ENCODE measurements at places on chromosomes 4 and X. TPM values are rescaled to one million over a fixed set of nuclear protein-coding genes. Genes with fewer than 3 reads are reported as not detected.

Gene CT45A1
- total RNA-seq, result not detected

Gene STIM2
- 12.5 TPM for total RNA-seq

GRCh38 chr4:155032521-155033229 is 175.8 kb upstream of the NPY2R start:
- DNase-seq, result no peak

GRCh38 chrX:150868625-150869024 is 29.8 kb downstream of the CD99L2 start:
- no peak for DNase-seq

Gene CDK16
- total RNA-seq, result 155 TPM

DNA sequence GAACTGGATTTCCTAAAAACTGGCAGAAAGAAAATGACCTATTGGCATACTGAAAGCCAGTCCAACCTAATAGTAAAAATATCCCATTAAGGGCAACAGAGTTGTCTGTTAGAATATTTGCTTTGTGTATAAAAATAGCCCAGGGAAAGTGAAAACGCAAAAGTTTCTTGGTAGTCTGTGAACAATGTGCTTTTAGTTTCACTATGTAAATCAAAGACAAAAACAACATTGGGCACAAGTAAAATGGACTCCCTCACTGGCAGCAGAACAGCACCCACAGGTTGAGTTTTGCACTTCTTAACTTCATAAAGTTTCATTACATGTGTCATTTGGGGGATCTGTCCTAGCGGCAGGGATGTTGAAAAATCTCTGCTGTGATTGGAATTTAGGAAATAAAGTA is 4.3 kb upstream of the FGG start:
- DNase-seq, result no peak

DNA sequence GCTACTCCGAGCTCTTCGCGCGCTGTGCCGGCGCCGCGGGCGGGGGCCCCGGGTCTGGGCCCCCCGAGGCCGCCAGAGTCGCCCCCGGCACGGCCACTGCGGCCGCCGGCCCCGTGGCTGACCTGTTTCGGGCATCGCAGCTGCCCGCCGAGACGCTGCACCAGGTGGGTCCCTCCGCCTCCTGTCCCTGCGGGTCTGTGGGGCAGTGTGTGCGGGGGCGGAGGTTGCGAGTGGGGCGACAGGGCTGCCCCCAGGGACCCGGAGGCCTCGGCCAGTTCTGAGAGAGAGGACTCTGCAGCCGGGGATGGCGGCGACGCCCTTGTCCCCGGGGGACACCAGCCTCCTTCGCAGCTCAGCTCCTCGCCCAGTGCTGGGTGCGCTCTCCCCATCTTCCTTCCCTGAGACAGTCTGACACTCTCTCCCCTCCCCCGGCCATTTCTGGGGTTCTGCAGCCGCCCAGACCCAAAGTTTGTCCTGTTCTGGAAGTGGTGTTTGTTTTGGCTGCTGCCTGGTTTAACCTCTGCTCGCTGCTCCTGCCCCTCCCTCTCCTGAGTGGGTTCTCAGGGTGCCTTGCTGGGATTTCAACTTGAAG is 609 bp downstream of the REPS2 start:
- peak; percentile 34 for DNase-seq

Gene MEPE
- total RNA-seq, result not detected

- no peak for DNase-seq
Observed at GRCh38 chr4:124105212-124105611, 607.3 kb downstream of the ANKRD50 start.

Gene SPANXN4
- total RNA-seq, result not detected

DNA sequence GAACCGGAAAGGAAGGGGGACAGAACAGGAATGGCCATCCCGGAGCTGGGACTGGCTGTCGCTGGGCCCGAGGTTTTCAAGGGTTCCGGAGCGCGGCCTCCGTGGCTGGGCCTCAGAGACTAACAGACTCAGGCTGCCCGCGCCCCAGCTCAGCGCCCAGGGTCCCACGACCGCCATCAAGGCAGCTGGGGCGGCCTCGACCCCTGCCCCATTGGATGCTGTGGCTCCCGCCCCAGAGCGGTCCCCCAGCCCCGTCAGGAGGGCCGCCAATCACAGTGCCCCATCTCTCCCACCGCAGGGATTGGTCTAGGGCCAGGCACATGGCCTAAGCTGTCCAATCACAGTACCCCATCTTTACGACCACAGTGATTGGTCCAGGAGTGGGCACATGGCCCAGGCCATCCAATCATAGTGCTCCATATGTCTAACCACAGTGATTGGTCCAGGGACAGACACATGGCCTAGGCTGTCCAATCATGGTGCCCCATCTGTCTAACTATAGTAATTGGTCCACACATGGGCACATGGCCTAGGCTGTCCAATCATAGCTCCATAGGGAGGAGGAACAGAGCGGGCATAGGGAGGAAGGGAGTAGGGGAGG is 105.3 kb upstream of the NKX1-1 start:
- peak; percentile 53 for DNase-seq

GRCh38 chr4:173526027-173526482 is 4.0 kb downstream of the HAND2 start:
- no peak for DNase-seq
